Retina (tissue), 1 donor: ENCODE measurements at places on chromosomes 4 and X.

- DNase-seq = no peak
These were observed 1366.3 kb downstream of the STIM2 start for GRCh38 chr4:28226962-28227361.

DNA sequence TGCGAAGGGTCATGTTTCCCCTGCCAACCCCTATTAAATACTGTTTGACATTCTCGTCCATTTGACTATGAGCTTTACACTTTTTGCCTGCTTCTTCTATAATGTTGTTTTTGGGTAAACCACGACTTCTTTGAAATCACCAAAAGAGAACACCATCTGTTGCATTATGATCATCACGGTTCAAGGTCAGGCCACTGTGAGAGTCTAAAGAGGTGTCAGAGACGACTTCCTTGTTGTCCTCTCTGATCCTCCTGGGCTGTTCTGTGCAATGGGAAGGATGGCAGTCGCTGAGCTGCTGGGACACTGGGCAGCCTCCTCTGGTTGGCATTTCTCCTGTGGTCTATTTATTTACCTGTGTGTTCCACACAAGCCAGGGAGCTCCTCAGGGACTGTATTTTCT is 137.5 kb downstream of the RASL11B start:
- no peak for DNase-seq

DNA sequence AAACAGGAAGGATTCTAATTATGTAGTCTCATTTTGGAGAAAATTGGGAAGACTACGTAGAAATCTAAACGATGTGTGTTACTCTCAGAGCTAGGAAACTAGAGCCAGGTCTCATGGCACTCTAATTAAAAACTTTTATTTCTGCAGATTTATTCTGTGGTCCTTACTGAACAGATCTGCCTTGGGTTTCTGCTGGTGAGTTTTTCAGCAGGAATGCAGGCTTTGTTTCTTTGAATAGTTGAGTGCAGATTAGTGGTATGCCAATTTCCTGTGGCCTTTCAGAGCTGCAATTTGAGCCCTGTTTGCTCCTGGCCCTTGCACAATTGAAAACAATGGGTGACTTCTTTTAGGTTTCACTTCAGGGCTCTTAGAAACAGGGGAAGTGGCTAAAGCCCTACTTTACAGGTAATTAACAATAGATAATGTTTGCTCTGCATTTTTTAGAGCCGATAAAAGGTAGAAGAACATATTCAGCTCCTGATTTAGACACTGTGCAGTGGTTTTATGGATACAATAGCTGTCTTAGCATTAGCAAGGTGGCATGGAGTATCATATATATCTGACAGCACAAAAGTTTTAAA is 21.8 kb downstream of the SPRY1 start:
- DNase-seq = peak; percentile 54

- DNase-seq = peak; percentile 41
These were observed at the start of gene CORIN for GRCh38 chr4:47837908-47838294. TSS of gene CORIN (minus strand) at chr4:47838067. CDS start at chr4:47837949, 118 bp downstream.

DNA sequence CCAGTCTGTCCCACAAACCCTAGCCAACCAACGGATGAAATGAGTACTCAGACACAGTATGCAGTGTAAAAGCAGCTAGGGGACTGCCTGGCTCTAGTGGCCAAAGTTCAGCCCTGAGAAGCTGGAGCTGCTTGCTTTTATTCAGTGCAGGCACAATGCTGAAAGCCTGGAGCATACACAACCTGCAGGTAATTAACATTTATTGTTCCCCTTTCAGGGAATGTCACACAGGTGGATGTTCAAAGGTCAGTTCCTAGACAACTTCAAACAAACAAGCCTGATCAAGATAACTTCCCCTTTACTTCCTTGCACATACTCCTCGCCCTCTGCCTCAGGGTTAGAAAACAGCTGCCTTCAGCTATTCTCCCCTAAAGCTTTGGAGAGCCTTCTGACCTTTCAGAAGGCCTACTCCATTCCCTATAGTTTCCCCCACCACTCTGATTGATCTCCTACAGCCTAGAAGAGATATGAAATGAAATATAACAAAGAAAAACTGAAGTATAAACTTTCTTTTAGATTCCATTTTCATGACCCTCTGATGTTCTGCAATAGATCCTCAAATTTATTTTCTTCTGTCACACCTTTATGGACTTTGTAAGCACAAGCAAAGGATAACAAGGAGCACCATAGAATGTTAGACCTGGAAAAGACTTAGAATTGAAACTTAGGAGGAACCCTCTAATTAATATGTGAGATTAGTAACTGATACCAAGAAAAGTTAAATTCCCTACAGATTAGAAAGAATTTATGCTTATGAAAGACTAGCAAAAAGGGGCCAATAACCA is 6.8 kb upstream of the DCAF8L1 start:
- DNase-seq = no peak

- no peak for DNase-seq
These were observed 14.1 kb downstream of the SLC10A7 start for GRCh38 chr4:146507632-146508031.

GRCh38 chr4:86641516-86642090 is 47.5 kb downstream of the PTPN13 start:
- no peak for DNase-seq

DNA sequence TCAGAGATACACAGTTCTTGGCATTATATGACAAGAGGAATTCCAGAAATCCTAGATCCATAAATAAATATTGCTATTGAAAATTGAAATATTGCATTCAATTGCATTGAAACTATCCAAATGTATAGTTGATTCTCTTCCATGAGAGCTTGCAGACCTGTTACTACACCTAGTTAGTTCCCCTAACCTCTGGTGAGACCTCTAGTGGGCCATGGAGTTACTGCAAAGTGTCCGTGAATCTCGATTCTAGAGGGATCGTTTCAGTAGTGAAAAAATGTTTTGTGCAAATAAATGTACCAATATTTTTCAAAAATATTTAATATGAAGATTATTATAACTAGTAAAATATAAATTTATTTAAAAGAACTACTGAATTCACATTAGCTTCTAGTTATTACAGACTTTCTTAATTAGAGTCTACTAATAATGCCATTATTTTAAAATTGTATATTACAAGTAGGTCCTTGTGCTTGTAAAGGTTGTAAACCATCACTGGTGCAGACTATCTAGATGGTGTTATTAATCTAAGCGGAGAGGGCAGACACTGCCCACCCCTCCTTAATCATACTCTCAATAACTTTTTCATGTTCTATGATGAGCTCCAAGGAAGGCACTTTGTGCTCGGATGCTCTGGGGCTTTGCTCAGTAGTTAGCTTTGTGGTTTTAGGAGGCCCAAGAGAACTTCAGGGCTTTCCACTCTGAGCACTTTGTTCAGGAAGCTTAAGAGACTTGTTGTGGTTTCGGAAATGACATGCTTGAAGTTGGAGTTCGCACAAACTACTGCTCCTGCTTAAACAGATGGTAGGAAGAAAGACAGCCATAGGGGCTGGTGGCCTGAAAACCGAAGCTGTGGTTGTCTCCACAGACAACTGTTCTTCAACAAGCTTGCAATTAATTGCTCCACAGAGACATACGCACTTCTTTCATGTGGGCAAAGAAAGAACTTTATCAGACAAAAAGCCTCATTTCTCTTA is 42.8 kb downstream of the IL21 start:
- no peak for DNase-seq

DNA sequence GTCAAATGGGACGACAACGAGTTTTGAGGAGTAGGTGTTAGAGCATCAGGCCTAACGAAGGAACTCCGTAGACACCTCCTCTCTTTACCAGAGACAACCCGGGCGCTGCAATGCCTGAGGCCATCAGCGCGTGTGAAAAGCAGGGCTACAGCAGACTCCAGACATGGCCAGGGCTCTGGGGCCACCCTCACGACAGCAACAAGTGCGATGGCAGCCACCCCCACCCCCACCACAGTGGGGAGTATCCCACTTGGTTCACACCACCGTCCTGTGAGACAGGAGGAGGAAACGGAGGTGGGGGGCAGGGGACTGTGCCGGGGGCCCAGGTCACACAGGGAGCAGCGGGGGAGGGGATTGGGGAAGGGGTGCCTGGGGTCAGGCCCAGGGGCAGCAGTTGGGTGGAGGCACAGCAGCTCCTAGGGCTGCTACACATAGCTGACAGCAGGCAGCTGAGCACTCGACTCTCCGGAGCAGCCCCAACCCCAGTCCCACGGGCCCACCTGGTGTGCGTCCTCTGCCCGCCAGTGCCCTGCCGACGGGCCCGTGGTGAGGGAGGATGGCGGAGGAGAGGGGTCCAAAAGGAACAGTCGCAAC is 8.5 kb downstream of the LRPAP1 start:
- DNase-seq = no peak

GRCh38 chrX:79366873-79367749 is at the start of gene ITM2A:
TSS of gene ITM2A (minus strand) at chrX:79367334. CDS start at chrX:79367215, 119 bp downstream.
- DNase-seq = peak; percentile 60

- no peak for DNase-seq
These were observed 182.2 kb upstream of the ATOH1 start for GRCh38 chr4:93646233-93646930.

DNA sequence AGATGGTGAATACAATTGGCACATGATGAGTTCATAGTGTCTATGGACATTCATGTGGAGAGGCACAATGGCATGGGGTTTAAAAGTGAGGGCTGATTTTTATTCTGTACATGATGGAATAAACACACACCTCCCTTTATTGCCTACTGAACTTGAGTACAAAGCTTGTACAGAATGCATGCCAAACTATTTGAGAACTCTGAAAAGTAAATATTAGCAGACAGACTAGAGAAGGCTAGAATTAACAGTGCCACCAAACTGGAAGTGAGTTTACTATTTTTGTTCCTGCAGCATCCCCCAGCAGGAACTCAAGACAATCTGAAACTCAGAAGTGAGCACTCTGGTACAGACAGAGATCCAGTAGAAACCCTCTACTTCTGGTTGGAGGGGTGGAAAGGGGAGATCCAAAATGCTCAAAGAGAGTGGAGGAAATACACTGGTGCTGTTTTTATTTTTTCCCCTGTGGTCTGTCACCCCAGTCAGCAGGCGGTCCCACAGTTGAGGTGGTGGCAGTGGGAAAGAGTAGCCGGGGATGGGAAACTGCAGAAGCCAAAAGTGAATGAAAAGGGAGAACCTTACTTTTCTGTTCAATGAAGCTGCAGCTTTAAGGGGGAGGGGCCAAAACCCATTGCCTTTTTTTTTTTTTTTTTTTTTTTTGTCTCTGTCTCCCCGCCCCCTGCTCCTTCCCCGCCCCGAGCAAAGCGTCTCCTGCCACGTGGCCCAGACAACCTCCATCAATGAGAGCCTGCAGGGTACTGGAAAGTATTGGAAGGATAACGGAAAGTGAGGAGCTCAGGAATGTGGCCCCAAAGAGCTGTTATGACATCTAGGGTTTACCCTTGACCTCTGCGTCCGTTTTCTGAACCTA is 20.5 kb downstream of the AKAP4 start:
- DNase-seq = no peak

DNA sequence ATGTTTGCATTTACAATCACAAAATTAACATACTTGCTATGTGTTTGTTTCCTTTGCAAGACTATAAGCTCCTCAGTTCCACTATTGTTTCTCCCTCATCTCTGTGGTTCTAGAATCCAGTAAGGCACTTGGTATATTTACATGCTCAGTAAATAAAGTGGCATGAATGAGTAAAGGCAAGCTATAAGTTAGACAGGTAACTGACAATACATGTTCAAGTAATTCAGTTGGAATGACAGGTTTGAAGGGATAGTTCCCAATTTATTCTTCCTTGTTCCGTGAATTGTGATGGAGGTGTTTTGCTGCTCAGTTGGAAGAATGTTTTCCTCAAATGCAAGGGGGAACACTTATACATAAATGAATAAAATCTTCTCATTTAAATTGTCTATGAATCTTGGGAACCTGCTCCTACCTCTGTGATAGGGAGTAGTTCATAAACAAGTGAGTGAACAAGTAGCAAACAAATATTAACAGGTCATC is 54.1 kb upstream of the DHX15 start:
- DNase-seq = no peak

DNA sequence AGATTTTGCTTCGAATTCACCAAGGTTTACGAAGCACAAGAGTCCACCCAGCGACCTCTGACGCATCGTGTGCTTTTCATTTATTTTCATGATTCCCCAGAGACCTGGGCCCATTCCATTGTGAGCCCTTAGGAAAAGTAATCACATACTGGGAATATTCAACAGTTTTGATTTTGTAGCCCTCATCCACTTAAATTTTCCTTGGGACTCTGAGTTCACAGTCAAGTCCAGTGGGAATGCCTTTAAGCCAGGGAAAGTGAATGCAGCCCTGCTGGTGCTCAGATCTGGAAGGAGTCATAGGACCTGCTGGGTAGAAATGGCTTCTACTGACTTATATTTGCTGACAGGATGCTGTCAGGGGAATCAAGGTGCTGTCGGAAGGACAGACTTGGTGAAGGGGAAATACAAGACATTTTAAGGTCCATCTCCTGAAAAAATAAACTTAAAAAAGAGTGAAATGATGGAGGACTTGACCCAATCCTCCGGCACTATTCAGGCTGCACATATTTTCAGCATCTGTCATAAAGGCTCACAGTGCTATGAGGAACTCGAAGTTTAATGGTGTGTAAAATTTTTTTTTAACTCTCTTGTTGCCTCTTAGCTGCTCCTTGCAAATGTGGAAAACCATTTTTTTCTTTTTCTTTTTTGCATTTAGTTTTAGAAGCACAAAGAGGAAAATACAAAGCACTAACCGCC is 204.9 kb downstream of the MID1 start:
- peak; percentile 29 for DNase-seq

GRCh38 chr4:15158406-15159091 is 156.3 kb downstream of the CPEB2 start:
- DNase-seq = no peak

- no peak for DNase-seq
These were observed 35.1 kb downstream of the RPS6KA3 start for GRCh38 chrX:20231598-20231997.

GRCh38 chr4:3789587-3789986 is 23.4 kb downstream of the ADRA2C start:
- DNase-seq = no peak

- no peak for DNase-seq
These were observed 35.6 kb downstream of the GAB1 start for GRCh38 chr4:143372093-143372915.

- DNase-seq = no peak
These were observed 100.3 kb upstream of the RPL34 start for GRCh38 chr4:108519911-108520601.

DNA sequence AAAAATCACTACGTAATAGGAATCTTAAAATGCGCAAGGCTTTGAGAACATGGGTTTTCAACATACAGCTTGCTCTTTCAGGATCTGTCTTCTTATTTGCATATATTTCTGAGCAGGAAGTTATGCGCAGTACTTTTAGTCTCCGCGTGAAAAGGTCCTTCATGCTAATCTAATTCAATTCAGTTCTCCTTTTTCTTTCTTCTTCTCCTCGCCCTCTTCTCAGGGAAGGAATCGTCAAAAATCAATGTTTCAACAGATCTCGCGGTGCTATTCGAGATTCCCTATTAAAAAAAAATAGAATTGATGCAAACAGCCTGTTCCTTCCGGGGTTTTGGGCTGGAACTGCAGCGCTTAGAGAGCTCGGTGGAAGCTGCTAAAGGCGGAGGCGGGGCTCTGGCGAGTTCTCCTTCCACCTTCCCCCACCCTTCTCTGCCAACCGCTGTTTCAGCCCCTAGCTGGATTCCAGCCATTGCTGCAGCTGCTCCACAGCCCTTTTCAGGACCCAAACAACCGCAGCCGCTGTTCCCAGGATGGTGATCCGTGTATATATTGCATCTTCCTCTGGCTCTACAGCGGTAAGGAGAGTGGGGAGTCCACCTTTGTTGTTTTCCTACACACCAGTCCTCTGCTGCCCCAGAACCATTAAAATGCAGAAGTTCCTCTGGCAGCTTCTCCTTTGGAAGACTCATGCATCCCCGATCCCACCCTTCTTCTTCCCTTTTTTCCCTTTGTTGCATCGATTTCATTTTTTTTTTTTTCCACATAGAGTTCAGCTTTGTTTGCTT is at the start of the genes HMGN5 and SH3BGRL:
Gene HMGN5 (minus strand): TSS at position 243 of the 785 bp plus-strand sequence. CDS start 80,364 bp downstream, outside the sequence.
Gene SH3BGRL (plus strand): TSS at position 432 of the 785 bp plus-strand sequence. CDS start 99 bp downstream, at position 531.
- peak; percentile 85 for DNase-seq

GRCh38 chrX:64204701-64205440 is 637 bp downstream of the AMER1 start:
- peak; percentile 75 for DNase-seq
